ENCODE measurements at places on chromosomes 7 and 10.

DNA sequence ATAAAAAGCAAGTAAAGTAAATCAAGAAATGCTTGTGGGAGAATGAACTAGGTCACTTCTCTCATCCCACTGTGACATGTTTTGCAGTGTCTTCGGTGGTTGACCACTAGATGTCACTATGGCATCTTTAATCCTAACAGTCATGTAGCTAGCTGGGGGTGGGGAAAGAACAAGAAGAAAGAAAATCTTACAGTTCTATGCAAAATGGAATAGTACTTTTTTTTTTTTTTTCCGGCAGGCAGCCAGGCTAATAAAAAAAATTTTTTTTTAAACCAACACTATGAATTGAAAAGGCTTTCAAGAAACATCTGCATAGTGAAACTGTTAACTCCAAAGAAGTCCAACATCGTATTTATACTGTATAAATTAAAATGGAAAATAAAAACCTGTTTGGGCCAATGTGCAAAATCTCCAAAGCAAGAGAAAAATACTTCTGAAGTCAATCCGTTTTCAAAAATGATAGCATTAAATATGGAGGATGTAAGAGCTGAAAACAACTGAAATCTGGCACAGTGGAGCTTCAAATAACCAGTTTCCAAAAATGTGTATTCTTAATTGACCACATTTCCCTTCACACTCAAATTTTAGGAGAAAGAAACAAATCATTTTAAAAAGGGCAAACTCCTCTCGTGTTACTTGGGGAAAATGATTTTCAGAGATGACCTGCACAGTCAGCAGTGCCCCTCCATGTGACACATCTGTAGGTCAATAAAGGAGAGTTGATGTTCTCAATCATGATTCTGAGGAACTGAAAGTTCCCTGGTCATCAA is 38.5 kb downstream of the CDK1 start:
- DNase-seq, result no peak

GRCh38 chr10:22683140-22683389 is 31.3 kb downstream of the PIP4K2A start:
- DNase-seq, result no peak

DNA sequence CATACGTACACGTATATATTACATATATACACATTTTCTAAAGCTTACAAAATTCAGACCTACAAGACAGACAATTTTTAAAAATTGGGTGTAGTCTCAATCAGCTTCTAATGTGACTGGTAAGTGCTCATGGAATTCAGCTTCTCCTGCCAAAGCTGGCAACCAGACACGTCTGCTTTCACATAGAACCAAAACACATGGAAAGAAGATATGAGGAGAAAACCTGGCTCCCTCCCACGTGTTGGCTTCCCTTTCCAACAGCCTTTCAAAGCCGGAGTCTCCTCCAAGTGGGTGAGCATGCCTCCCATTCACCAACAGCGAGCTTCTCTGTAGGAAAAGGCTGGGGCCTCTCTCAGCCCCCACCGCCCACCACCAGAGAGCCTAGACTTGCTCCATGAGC is 33.4 kb downstream of the CDCA7L start:
- DNase-seq, result no peak

GRCh38 chr7:88500131-88500530 is 193.4 kb upstream of the STEAP4 start:
- no peak for DNase-seq

- DNase-seq, result no peak
These were observed 4.7 kb downstream of the CASD1 start for GRCh38 chr7:94514140-94514889.

DNA sequence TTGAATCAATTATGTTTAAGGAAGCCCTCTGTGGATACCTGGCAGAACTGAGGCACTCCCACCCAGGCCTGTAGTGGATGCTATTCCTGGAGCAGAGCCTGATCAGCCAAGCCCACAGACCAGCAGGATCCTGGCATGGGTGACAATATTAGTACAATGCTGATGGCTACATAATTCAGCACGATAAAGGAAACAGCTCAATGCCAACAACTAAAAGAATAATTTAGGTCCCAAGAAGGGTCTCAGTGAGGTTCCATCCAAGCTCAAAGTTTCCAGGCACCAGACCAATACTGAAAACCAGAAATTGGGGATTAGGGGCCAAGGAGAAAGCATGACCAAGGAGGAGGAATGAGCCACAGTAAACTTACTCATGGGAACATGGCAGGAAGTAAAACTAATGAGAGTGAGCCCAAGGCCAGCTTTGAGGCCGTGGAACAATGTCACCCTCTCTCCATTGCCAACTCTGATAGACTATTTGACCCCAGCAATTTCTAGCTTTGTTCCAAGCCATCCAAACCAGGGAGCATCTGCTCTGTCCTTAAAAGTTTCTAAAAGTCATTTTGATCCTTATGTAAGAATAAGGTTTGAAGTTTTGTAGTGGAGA is 1082.4 kb downstream of the KCNMA1 start:
- no peak for DNase-seq

- DNase-seq, result no peak
These were observed 8.9 kb downstream of the PNLIP start for GRCh38 chr10:116554628-116555027.

DNA sequence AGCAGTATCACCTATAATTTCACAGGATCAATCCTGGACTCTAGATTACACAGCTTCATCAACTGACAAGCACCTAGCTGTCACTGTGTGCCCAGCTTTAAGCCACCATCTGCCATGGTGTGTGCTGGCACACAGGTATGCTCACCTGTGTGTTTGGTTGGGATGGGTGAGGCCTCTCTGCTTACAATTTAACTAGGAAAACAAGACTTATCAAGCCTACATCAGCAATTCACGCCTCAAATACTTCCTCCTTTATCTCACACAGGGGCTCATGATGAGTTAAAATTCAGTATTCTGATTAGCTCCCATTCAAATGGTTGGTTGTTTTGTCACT is 608.2 kb downstream of the PARD3 start:
- DNase-seq, result no peak

DNA sequence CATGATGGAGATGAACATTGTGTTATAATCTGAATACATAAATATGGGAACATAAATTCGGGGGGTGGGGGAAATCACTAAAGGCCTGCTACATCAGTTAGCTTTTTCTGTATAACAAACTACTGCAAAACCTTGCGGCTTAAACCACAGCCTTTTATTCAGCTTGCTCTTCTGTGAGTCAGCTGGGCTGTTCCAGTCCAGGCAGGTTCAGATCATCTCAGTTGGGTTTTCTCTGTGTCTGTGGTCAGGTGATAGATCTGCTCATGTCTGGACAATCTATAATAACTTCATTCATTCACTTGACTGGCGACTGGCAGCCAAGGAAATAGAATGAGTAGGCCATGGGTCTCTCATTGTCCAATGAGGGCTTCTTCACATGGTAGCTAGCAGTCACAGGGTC is 23.5 kb downstream of the HTR7 start:
- no peak for DNase-seq

DNA sequence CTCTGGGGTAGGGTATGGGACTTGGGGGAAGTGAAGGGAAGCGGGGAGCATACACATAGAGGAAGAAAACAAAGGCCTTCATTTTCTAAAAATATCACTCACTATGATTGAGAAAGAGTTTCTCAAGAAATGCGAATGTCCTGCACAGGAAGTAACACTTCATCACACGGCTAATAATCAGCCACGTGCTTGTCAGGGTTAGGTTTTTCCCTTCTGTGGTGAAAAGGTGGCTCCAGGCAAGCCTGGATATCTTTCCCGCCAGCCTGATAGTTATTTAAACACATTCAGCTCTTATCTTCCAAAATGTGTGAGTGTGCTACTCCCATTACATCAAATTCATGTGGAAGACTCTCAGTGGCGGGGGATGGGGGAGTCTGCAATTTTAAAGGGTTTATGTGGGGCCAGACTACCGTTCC is 166.4 kb upstream of the ADO start:
- DNase-seq, result no peak

GRCh38 chr10:117132751-117133231 is 5.3 kb downstream of the VAX1 start:
- DNase-seq, result no peak

GRCh38 chr10:130774871-130775270 is 536.6 kb downstream of the TCERG1L start:
- no peak for DNase-seq

GRCh38 chr10:122164023-122164601 is 107.0 kb upstream of the BTBD16 start:
- no peak for DNase-seq

DNA sequence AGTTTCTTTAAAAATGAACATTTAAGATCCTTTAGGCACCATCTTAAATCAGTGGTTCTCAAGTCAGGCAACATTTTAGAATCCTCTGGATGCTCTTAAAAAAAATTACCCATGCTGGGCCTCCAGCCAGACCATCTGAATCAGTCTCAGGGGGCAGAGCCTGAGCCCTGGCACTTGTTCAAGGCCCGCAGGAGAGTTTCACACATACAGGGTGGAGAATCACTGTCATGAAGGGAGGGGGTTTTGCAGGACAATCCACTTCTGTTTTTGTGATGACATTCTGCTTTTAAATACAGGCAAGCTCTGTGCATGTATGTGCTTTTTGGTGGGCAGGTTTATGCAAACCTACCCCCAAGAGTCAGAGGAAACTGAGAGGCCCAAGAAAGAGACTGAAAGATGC is 268.6 kb downstream of the SEC23IP start:
- DNase-seq, result no peak

- no peak for DNase-seq
These were observed 69.6 kb downstream of the AKAP9 start for GRCh38 chr7:92010215-92010614.

- no peak for DNase-seq
These were observed 43.3 kb downstream of the CNOT4 start for GRCh38 chr7:135466442-135467206.

GRCh38 chr10:82213784-82214183 is 338.8 kb downstream of the NRG3 start:
- no peak for DNase-seq

- DNase-seq, result no peak
These were observed 355.7 kb downstream of the DNAJB6 start for GRCh38 chr7:157692460-157693011.

- DNase-seq, result no peak
These were observed 144.3 kb upstream of the KAT6B start for GRCh38 chr10:74681917-74682627.

- DNase-seq, result no peak
These were observed 113.4 kb upstream of the TCERG1L start for GRCh38 chr10:131424836-131425491.

- DNase-seq, result no peak
These were observed 99.1 kb downstream of the ZNF680 start for GRCh38 chr7:64463636-64464375.

Measured in activated CD4-positive, alpha-beta T cell treated with anti-CD3 and anti-CD28 coated beads, Interleukin-2, amount 50 U/mL, for 4 hours (primary cell).